CD4-positive, alpha-beta T cell treated with Interferon gamma for 1 hour (primary cell): ENCODE measurements at places on chromosomes 1 and 21.

GRCh38 chr1:228500143-228500734 is 13.1 kb downstream of the RNF187 start:
- DNase-seq, result no peak

DNA sequence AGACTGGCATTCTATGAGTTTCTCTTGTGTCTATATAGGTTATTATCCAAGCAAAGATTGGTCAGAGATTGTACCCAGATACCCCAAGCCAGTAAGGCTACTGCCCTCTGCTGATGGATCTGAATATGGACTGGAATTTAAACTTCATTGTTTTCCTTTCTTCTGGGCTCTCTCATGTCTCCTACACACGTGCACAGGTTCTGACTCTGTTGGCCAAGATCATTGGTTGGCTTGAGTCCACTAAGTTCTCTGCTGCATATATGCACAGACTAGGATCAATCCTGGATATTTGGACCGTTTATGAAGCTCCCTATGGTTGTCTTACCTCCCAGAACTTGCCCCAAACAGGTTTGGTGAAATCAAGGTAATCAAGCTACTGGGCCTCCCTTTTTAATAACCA is 69.7 kb downstream of the CC2D1B start:
- DNase-seq, result no peak

DNA sequence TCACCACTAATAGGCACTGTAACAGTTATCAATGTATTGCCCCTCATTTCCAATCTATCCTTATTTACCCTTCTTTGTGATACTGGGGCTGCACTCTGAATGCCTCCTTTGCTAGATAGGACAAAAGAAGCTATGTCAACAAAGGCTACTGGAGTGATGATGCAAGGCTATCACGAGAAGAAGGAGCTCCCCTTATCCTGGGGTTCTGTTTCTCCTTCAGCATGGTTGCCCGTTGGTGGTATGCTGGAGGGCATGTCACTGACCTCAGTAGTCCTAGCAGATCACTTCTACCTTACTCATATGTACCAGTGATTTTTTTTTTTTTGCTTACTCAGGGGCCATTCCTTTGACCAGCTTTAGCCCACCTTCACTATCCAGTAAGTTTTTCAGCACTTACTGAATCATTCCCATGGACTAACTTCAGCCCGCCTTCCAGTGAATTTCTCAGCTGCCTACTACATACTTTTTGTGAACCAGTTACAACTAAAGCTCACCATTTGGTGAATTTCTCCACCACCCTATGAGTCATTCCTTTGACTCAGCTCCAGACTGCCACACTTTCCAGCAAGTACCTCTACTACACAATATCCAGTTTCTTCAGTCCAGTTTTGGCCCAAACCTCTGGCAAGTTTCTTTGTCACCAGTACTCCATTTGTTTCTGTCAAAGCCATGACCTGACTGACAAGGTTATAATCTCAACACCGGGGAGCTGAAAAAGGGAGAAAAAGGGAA is 944.5 kb downstream of the KCNT2 start:
- no peak for DNase-seq

- no peak for DNase-seq
These were observed 12.2 kb upstream of the CDC42BPA start for GRCh38 chr1:227330279-227331076.

- no peak for DNase-seq
These were observed 483.5 kb downstream of the ADGRL2 start for GRCh38 chr1:82284213-82284612.

DNA sequence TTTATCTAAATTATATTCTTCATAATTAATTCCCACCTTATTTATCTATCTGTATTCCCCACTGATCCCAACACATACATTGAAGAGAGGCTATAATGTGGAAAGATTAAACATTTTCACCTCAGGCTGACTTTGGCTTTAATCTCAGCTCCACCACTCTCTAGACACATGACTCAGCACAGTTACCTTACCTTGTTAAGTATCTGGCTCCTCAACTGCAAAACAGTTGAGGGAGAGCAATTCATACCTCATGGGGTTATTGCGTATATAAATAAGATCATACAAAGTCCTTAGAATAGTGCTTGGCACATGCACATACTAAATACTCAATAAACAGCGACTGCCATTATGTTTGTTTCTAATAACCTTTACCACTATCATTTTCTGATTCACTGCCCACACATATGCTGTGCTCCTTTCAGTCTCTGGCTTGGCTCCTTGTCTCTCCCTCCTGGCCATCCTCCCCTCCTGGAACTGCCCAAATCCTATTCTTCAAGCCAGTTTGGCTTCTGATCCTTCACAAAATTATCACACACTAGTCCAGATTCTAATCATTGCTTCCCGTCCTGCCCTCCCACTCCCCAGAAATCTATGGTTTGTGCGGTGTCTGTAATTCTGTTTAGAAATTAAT is 50.1 kb downstream of the BCL9 start:
- no peak for DNase-seq

DNA sequence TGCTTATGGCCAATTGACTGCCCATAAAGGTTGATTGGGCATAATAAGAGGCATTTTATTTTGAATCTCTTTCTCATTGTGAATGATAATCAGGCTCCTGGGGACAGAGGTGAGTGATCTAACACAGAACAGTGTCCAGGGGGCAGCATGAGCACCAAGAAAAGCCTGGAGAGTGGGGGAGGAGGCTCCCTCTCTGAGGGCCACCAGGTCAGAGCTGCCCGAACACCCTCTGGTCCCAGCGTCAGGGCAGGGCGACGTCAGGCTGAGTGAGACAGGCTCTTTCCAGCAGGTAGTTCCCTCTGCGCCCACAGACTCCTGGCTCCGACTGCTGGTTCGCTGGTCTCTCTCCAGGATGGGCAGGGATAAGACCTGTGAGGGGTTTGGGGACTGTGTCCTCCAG is 250.2 kb upstream of the C1orf174 start:
- DNase-seq, result no peak

- peak; percentile 67 for DNase-seq
These were observed 107.1 kb downstream of the NIBAN1 start for GRCh38 chr1:184866991-184867788.

DNA sequence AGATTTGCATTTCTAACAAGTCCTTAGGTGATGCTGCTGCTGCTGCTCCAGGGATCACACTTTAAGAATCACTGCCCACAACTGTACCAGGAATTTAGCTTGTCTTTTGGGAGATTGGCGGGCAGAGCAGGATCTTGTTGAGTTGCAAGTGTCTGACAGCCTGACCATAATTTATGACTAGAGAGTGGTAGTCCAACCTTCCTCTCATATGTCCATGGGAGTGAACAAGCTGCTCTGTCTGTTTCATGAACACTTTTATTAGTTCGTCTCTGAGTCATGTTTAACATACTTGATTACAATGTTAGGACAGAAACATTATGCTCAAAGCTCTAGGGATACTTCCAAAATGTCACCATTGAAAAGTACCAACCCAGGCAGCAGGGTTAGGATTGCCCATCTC is 169.6 kb downstream of the TGFB2 start:
- DNase-seq, result no peak

GRCh38 chr1:214271174-214271858 is 9.6 kb upstream of the SMYD2 start:
- no peak for DNase-seq

DNA sequence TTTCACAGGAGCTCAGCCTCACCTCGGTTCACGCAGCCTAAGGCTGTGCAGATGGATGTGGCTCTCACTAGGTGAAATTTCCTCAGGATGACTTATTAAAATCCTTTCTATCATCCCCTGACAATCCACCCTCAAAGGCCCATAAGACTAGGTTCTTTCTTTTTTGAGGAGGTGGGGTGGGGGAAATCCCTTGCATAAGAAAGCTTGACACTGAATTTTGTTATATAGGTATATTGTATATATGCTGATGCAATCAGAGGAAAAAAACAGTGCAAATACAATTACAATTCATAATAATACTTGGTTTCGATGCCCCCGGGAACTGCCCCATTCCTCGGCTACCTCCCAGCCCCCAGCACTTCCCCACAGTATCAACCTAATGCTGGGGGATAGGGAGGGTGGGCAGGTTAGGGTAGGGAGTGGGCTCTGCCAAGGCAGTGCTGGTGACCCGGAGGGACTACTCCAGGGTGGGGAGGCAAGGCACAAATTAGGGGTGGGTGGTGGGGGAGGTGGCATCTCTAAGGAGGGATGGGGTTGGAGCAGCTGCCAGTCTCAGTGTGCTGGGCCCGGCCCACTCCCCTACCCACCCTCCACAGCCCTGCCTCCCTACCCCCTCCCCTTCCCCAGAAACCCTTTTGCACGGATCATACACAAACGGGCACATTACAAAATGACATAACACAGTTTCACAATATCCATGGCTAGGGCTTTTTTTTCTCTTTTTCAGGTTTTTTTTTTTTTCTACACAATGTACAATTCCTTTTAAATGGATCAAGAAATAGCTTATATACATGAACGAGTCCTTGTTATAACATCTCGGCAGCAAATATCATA is 30.9 kb downstream of the SLC27A3 start:
- no peak for DNase-seq

DNA sequence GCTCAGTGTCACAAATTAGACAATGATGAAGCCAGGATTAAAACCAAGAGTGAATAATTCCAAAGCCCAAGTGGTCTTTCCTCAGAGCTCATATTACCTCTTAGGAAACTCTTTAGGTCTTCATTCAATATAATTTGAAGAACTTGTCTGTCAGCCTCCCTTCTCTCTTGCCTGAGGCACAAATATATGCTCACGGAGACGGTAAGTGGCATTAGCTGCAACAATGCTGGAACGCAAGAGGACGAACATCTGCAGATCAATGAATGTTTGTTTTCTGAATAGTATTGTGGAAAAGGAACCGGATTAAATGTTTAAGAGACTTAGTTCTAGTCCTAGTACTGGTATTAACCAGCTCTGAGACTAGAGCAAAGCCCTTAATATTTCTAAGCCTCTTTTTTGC is 39.7 kb upstream of the LYST start:
- no peak for DNase-seq

DNA sequence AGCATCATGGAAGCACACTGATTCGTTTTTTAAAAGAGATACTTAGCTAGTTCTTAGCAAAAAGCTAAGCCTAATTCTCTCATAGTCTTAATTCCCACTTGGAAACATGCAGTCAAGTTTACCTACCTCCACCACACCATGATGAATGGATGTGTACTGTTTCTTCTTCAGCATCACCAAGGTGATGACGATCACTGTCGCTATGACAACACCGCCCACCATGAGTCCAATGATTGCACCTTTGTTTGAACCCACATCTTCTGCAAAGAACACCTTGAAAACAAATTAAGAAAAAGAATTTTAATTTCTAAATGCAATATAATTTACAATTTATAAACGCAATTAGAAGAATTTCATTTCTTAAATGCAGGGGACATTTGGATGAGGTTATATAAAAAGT is 156.8 kb downstream of the GABPA start:
- DNase-seq, result no peak

DNA sequence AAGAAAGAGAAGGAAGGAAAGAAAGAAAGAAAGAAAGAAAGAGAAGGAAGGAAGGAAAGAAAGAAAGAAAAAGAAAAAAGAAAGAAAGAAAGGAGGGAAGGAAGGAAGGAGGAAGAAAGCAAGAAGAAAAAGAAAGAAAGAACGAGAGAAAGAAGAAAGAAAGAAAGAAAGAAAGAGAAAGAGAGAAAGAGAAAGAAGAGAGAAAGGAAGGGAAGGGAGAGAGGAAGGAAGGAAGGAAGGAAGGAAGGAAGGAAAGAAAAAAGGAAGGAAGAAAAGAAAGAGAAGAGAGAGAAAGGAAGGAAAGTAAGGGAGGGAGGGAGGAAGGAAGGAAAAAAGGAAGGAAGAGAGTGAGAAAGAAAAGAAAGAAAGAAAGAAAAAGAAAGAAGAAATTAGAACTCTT is 95.4 kb upstream of the ZNF281 start:
- no peak for DNase-seq

- no peak for DNase-seq
These were observed 140.5 kb upstream of the MAP1LC3C start for GRCh38 chr1:242139442-242139841.

GRCh38 chr1:22212400-22213233 is 69.7 kb upstream of the WNT4 start:
- DNase-seq, result no peak

DNA sequence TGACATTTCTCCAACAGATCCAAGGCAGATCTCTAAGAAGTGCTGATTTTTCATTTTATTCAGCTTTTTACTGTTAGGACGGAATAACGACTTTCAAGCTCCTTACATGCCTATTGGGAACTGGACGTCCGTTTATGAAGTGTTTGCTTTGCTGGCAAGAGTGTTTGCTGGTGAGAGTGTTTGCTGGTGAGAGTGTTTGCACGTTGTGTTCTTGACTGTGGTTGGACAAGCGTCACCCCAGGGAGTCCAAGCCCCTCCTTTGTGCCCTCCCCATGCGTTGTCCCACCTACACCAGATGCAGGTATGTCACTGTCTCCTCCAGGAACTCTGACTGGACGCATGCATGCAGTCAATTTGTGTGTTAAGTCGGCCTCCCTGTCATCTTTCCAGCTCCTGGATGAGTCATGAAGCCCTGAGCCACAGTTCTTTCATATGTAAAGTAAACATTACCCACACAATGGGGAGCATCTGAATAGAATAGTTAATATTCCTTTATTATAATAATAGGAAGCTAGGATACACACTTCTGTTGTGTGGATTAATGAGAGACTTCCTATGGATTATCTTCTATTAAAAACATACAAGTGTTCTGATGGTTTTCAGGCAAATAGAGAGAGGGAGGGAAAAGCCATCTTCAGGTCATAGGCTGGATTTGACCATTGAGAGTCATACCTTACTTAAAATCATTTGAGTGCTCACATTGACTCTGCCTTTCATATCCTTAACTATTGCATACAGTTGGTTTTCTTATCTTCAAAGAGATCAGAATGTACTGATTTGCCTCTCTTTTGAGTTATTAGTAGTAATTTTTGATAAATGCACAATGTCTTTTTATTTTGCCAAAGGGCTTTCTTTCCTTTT is 119.2 kb downstream of the GALNT2 start:
- no peak for DNase-seq

GRCh38 chr1:23557471-23558124 is 1.7 kb downstream of the ID3 start:
- DNase-seq, result no peak

GRCh38 chr21:44972821-44973220 is 33.0 kb downstream of the SLX9 start:
- no peak for DNase-seq

DNA sequence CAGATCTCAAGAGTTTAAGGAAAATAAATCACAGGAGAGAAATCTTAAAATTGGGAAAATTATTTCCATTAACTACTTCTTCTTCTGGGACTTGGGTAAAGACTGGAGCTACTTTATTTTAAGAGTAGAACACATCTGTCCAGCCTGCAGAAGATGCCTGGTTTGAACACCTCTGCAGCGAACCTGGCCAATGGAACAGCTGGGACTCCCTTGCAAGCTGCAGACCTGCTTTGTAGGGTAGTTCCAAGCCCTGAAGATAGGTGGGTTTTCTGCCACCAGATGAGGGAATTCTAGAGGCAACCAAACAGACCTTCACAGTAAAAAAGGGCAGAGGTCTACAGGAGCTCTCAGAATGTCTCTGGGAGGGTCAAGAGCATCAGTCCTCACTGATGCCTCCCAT is 86.5 kb upstream of the CACNA1E start:
- no peak for DNase-seq

GRCh38 chr1:145994391-145995120 is 1.8 kb downstream of the TXNIP start:
- no peak for DNase-seq

- DNase-seq, result no peak
These were observed 228.3 kb downstream of the FMN2 start for GRCh38 chr1:240319998-240320397.

GRCh38 chr21:46005081-46005480 is 23.5 kb downstream of the COL6A1 start:
- DNase-seq, result no peak
